ENCODE measurements at places on chromosomes 2 and 18. TPM values are rescaled to one million over a fixed set of nuclear protein-coding genes. Genes with fewer than 3 reads are reported as not detected.

TRIM43 gene
- not detected for total RNA-seq

SCN3A gene
- total RNA-seq, result 40.8 TPM

TCF23 gene
- 0.11 TPM for total RNA-seq

LHCGR gene
- total RNA-seq, result 8.3 TPM

AQP4 gene
- 3.2 TPM for total RNA-seq

AGXT gene
- total RNA-seq, result not detected

MITD1 gene
- 25.0 TPM for total RNA-seq

PSTPIP2 gene
- total RNA-seq, result 18.3 TPM

MALL gene
- total RNA-seq, result 10.9 TPM

CLEC4F gene
- 9.1 TPM for total RNA-seq

DYNAP gene
- total RNA-seq, result not detected

FIGLA gene
- total RNA-seq, result 1.8 TPM

C1QL2 gene
- total RNA-seq, result 4.1 TPM

VIL1 gene
- total RNA-seq, result not detected

ANKRD44 gene
- total RNA-seq, result 42.0 TPM

HMSD gene
- 2.8 TPM for total RNA-seq

STON1 gene
- 81.0 TPM for total RNA-seq

GFPT1 gene
- 57.6 TPM for total RNA-seq

MGAT4A gene
- 38.6 TPM for total RNA-seq

PRADC1 gene
- 17.0 TPM for total RNA-seq

DNAJC5G gene
- total RNA-seq, result not detected

NT5C1B gene
- not detected for total RNA-seq

B3GNT7 gene
- 3.4 TPM for total RNA-seq

BOK gene
- total RNA-seq, result 17.0 TPM
